ENCODE measurements at places on chromosomes 5 and 9.

- DNase-seq = no peak
These were observed 87.1 kb downstream of the SLC38A9 start for GRCh38 chr5:55624841-55625588.

- no peak for DNase-seq
These were observed 439.1 kb upstream of the KIF2A start for GRCh38 chr5:61866930-61867329.

DNA sequence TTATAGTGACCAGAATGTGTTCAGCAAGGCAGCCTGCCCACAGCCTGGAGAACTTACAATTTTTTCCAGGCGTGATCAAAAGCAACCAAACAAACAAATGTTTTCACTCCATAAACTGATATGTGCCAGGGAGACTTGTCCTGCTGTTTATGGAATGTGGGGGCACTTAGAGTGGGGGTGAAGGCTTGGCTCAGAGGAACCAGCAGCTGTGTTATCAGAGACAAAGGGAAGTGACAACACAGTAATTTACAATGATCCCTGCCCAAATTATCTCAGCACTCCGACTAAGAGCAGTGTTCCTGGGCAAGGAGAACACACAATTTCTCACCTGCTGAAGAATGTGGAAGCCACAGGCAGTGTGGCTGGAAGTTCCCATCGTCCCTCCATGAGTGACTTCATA lies 429.1 kb upstream of the IRX4 start:
- DNase-seq = no peak

- DNase-seq = no peak
These were observed 64.7 kb downstream of the GABBR2 start for GRCh38 chr9:98644011-98644410.

DNA sequence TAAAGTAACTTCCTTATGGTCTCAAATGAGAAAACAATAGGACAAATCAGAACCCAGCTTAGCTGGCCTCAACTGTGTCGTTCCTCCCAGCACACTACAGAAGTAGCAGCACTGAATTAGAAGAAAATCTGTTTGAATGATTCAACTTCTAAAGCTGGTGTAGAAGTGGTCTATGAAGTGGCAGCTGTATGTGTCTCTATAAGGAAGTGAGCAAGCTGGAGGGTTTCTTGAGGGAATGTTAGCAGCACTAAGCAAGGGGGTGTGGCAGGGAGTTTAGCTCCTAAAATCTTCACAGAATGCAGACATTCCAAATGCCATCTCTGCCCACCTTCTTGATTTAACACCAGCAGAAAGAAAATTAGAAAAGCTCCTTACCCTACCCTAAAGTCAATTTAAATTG lies 4.1 kb downstream of the KLF9 start:
- no peak for DNase-seq

GRCh38 chr5:39846144-39846543 lies 421.4 kb upstream of the DAB2 start:
- DNase-seq = no peak

GRCh38 chr5:2482778-2483177 lies 268.7 kb downstream of the IRX2 start:
- DNase-seq = no peak

DNA sequence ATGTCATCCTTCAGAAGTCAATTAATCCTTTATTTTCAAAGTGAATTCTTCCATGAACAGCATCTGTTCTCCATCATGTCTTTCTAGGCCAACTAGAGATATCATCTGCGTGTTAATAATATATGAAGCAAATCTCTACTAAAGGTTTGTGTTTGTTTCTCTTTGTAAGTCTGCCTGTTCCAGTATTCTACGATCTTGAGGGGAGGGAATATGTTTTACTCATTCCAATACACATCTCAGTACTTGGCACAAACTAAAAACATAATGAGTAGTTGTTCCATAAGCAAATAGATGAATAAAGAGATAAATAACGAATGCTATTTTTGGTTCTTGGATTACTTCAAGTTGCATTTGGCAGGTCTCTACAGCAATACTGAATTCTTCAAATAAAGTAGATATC lies 470.7 kb upstream of the GRIN3A start:
- DNase-seq = no peak

- DNase-seq = no peak
These were observed 215.1 kb downstream of the TSSK1B start for GRCh38 chr5:113219695-113220094.

- DNase-seq = no peak
These were observed 130.4 kb upstream of the RASA1 start for GRCh38 chr5:87137283-87137682.

- no peak for DNase-seq
These were observed 7.7 kb upstream of the PTPDC1 start for GRCh38 chr9:94076557-94076956.
